ENCODE measurements at places on chromosomes 13 and 19.

DNA sequence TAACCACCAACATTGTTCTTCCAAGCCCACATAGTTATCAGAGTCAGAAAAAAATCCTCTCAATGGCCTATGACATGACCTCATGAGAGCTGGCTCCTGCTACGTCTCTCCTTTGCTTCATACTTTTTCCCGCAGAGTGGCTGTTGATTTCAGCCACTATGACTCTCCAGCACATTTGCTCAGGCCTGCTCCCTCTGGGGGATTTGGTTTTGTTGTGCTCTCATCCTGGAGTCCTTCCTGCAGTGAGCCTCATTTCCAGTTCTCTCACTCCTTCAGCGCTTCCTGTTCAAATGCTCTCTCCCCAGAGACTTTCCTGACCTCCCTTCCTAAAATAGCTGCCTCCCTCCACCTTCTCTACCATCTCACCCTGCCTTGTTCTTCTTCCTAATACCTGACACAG lies 72.0 kb upstream of the USP29 start:
- DNase-seq = no peak

- no peak for DNase-seq
Measured at GRCh38 chr13:39692660-39693438, 37.4 kb downstream of the COG6 start.

- no peak for DNase-seq
Measured at GRCh38 chr13:85853901-85854663, 54.9 kb upstream of the SLITRK6 start.

GRCh38 chr19:5128251-5128935 lies 159.5 kb downstream of the KDM4B start:
- DNase-seq = no peak

GRCh38 chr19:10920288-10920655 lies 8.2 kb downstream of the YIPF2 start:
- DNase-seq = no peak

DNA sequence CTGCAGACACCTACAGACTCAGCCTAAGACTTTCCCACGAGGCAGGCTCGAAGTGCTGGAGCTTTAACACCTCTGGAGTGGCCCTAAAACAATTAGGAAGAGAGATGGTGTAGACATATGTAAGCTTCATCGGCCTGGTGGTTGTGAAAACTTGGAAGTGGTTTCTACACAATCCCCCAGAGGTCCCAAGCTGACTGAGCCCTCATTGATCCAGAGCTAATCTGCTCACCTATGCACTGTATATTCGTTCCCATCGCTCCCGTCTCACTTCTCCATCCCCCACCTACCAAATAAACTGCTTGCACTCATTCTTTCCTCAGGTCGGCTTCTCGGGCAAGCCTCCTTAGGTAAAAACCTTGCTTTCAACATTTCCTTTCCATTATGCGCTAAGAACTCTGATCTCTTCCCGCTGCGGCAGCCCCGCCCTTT lies 767 bp upstream of the ZNF793 start:
- peak; percentile 1 for DNase-seq

DNA sequence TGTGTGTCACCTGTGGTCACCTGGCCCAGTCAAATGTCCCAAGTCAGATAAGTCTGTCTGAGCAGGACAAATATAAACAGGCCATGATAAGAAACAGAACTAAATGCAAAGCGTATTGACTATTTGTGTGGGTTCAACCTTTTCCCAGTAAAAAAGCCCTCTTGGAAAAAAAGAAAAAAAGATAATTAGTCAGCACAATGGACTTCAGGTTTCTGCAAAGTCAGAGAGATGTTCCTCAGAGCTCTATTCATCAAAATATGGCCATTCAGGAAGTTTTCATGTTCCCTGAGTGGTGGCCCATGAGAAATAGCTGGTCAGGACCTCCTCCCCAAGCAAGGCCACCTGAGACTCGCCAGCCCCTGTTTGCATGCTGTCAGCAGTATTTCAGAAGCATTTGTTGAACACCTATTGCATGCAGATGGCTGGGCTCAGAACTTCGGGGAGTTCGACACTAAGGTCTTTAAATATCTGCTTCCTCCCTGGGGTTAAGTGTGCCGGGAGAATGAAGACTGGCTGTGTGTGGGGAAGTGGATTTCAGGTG lies 2.7 kb downstream of the FFAR3 start:
- DNase-seq = no peak

DNA sequence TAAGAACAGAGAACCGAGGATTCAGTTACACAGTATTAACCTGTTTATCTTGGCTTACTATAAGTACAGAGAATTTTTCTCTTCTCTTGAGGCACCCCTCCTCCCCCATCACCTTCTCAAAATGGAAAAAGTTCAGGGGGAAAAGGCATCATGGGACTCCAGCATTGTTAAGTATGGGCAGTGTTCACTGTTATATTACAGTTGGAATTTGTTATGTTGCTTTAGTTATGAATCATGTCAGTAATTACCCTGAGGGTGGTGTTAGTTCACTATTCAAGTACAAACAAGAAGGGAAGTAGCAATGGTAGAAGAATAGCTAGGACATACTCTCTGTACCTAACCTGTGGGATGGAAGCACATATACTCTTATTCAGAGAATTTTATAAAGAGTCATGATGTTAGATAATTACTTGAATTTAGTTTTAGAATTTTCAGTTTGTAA lies 12.0 kb downstream of the LPAR6 start:
- DNase-seq = no peak

DNA sequence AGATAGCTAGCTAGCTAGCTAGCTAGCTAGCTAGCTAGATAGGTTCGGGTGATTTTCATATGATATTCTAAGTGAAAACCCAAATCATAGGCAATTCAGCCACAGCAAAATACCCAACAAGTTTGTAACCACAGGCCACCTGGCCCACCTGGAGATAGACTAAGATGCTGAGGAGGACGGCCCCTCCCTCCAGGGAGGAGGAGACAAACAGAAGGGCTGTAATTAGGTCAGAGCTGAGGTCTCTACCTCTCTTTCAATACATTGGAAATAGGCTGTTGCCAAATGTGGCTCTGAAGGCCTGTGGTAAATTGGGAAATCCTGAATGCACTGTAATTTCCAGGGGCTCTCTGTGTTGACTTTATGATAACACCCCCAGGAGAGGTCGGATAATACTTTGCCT lies 382.2 kb downstream of the FGF9 start:
- no peak for DNase-seq

GRCh38 chr13:110458594-110459365 lies 102.7 kb downstream of the RAB20 start:
- no peak for DNase-seq

GRCh38 chr19:42253245-42254088 lies 1.5 kb downstream of the ERF start:
- DNase-seq = peak; percentile 48

GRCh38 chr19:40081411-40081810 lies 9.3 kb downstream of the ZNF780A start:
- no peak for DNase-seq

DNA sequence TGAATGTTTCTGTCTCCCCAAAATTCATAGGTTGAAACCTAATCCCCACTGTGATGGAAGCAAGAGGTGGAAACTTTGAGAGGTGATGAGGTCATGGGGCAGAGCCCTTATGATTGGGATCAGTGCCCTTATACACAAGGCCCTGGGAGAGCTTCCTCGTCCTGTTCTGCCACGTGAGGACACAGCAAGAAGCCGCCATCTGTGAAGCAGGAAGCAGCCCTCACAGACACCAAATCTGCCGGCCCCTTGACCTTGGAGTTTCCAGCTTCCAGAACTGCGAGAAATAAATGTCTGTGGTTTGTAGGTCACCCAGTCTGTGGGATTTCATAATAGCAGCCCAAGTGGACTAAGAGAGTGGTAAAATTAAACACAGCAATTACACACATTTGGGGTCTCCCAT lies 737.4 kb downstream of the UQCRFS1 start:
- DNase-seq = no peak

GRCh38 chr13:44354884-44355283 lies 18.7 kb upstream of the SERP2 start:
- DNase-seq = no peak

DNA sequence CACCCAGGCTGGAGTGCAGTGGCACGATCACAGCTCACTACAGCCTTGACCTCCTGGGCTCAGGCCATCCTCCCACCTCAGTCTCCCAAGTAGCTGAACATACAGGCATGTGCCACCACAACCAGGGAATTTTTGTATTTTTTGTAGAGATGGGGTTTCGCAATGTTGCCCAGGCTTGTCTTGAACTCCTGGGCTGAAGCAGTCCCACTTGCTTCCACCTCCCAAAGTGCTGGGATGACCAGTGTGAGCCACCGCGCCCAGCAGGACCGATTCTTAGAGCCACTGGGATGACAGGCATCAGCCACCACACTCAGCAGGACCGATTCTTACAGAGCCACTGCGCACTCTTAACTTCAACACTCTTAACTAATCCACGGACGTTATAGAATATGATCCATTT lies 54.9 kb upstream of the RANBP3 start:
- DNase-seq = no peak

- DNase-seq = no peak
Measured at GRCh38 chr13:113422807-113423519, 30.3 kb downstream of the ADPRHL1 start.

DNA sequence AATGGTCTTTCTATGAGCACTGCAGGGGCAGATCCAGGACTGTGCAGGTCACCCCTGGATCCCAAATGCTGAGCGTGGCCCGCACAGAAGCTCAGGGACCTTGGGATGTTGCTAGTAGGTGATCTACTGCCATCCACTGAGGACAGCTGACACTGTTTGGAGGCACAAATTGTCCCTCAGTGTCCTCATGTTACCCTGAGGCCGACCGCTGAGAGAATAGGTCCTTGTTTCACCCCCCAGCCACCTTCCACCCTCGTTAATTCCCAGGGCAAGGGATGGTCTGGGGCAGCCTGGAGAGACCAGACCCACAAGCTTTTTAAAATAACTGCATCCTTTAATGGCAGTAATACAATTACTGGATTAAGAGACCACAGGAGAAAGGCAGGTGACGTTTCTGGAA lies 15.4 kb upstream of the TMEM160 start:
- DNase-seq = no peak

GRCh38 chr13:110643768-110644421 lies 28.6 kb downstream of the NAXD start:
- no peak for DNase-seq

DNA sequence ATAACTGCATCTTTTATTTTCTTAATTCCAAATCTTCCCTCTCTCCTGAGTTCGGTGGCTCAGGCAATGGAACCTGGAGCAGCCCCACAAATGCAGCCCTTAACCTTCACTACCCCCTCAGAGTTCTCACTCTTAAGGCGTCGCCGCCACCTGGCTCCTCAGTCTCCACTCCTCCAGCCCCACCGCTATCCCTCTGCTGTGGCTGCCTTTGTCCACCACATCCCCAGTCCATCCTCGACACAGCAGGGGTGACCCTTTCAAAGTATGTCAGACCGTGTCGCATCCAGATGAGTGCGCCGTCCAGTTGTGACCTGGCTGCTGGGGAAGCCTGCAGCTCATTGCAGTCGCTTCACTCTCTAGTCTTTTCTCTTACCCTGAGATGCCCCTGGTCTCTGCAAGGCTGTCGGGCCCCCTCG lies 1.0 kb downstream of the SPPL2B start:
- no peak for DNase-seq

DNA sequence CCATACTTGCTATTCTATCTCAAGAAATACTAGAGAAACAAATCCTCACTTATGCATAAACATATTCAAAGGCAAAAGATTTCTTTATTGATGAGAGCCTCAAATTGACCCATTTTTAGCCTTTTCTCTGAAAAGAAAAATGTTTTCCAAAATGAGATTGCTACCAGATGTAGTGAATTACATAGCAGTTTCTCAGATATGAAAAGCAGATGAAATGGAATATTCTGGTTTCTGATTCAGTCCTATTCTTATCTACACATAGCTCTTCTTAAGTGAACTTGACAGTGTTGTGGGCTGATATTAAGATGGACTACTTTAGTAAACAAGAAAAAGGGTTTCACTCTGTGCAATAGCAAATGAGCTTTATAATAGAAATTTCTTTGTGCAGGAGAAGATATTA lies 183.5 kb downstream of the DNAJC15 start:
- DNase-seq = no peak

All from stimulated activated CD4-positive, alpha-beta T cell treated with anti-CD3 and anti-CD28 coated beads, Interleukin-1b, Interleukin-23, amount 100 ng/mL, for 4 hours (primary cell).